MV-4-11 (cell line): ENCODE measurements at places on chromosomes 7 and 10.
A peak's percentile ranks its signal among the peaks of the same experiment; 100 is the strongest.

- DNase-seq, result peak; percentile 84
These were observed 30.2 kb downstream of the WBP1L start for GRCh38 chr10:102773986-102774385.

- peak; percentile 10 for DNase-seq
These were observed 545.9 kb downstream of the SUGCT start for GRCh38 chr7:40680657-40681056.

GRCh38 chr10:108560488-108560887 is 1362.8 kb downstream of the XPNPEP1 start:
- no peak for DNase-seq

- DNase-seq, result no peak
These were observed 51.4 kb downstream of the COL13A1 start for GRCh38 chr10:69853064-69853463.

DNA sequence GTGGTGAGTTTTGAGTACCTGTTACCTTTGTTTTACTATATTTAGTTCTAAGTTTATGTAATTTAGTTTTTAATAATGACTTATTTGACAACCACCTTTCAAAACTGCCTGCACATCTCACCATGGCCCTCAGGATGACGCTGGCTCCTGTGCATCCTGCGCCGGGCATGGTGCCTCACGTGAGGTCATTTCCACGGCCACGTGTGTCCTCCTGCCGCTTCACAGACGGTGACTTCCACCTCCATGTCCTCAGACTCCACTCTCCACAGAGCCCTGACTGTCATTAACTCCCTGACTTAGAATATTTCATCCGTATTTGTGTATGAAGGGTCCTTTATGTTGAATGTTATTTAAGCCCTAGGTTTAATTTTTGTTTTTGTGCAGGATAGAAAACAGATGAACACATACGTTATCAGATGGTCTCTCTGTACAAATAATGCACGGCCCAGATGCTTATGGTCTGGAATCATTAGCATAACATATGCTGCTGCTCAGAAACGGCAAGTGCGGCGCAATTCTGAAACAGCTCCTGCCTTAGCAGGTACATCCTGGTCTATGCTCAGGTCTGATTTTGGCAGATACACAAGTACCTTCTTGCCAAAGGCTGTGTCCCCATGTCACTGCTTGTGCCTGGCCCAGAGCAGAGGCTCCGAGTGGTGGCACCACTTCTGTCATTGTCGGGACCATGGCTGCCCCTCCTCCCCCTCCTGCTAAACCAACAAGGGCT is 155.8 kb downstream of the WDR37 start:
- no peak for DNase-seq
